Fibroblast of upper back skin (primary cell): ENCODE measurements at places on chromosomes 16 and 17.

GRCh38 chr16:23206986-23207385 is 24.4 kb downstream of the SCNN1G start:
- no peak for DNase-seq

GRCh38 chr16:85384833-85385462 is 228.2 kb upstream of the GSE1 start:
- DNase-seq = no peak

DNA sequence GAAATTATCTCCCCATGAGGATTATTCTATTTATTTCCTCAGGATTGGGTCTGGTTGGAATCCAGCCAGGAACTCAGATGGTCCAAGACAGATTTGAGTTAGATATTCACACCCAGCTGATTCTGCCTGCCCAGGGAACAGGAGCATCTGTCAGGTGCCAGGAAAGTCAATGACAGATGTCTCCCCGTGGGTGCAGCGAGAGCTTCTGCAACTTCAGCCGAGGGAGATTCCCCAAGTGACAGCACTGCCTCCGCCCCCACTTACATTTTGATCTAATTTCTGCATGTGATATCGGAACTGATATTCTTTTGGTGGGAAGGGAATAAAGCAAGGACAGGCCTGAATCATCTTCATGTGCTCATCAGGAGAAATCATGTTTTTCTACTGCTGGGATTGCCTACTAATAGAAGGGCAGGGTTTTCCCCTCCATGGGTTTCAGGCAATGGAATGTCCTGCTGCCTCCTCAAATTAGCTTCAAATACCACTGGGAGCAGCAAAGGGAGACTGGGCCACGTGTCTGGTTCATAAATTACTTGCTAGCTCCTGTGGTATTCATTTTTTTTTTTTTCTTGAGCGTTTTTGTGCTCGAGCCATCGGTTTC is 15.7 kb upstream of the DHX8 start:
- peak; percentile 93 for DNase-seq

- no peak for DNase-seq
Observed at GRCh38 chr17:82806645-82807044, 33.2 kb downstream of the ZNF750 start.

DNA sequence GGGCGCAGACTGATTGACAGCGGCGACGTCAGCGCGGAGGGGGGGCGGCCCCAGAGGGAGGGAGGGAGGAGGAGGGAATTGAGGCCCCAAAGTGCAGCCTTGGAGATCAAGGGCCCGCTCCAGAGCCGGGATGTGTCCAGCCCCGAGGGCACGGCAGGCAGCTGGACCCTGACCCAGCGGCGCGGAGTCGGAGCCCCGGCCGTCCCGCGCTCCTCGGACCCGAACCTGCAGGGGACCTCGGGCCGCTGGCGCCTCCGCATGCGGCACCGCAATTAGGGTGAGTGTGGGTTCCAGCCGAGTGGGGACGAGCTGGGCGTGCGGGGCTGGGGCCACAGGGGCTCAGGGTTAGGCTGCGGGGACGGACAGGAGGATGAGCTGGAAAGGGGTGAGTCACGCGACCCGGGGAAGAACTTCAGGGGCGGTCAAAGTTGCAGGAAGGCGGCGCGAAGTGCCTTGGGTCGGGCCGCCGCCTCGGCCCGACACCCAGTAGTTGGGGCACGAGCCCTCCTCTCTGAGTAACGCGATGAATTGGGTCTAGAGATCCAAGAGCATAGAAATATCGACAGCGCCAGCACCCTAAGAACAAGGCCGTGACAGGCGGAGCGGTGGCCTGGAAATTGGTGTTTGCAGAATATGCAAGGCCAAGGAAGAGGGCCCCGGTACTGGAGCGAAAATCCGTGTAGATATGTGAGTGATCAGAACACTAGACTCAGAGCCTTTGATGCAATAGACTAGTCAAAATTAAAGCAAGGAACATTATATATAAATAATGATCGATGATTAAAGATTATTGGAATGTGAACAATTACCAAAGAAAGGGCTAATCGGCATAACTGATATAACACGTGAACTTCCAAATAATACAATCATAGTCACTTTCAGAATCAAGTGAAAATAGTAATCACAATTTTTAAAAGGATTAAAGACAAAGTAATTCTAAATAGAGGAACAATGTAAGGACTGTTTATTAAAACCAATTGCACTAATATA is at the start of gene TBX4:
TBX4 (plus strand) TSS at position 122 of the 990 bp plus-strand sequence. CDS start 4,069 bp downstream, outside the sequence.
- no peak for DNase-seq

DNA sequence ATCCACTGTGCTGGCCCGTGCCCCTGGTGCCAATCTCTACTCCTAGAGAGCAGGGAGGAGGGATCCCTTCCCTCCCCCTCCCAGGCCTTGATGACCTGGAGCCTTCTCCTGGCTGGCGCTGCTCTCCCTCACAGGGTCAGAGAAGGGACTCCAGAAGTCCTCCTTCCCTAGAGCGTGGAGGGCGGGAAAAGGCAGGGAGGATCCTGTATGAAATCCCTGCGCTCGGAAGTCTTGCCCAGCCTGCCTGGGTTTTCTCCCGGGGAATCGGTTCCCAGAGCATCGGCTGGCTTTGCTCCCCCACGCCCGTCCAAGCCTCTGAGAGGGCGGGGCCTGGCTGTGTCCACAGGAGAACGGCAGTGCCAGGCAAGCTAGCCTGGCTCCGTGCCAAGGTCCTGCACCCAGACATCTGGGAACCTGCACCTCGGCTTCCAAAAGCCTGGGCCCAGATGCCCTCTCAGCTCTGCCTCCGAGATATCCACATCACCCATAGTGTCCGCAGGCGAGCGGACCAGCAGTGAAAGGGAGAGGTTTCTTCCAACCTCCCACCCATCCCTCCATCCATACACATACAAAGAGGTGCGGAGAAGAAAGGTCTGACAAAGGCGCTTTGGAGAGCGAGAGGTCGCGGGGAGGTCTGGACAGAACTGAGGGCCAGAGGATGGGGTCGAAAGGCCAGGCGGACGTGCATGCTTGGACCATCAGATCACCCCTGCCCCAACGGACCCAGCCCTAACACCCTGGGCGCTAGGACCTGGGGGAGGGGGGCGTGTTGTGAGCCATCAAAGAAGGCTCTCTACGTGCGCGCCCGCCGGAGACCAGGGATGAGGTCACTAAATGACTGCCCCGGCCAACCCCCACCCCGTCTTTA is 1.1 kb downstream of the MPP2 start:
- peak; percentile 62 for DNase-seq

GRCh38 chr16:30488764-30489605 is 16.4 kb downstream of the ITGAL start:
- no peak for DNase-seq

DNA sequence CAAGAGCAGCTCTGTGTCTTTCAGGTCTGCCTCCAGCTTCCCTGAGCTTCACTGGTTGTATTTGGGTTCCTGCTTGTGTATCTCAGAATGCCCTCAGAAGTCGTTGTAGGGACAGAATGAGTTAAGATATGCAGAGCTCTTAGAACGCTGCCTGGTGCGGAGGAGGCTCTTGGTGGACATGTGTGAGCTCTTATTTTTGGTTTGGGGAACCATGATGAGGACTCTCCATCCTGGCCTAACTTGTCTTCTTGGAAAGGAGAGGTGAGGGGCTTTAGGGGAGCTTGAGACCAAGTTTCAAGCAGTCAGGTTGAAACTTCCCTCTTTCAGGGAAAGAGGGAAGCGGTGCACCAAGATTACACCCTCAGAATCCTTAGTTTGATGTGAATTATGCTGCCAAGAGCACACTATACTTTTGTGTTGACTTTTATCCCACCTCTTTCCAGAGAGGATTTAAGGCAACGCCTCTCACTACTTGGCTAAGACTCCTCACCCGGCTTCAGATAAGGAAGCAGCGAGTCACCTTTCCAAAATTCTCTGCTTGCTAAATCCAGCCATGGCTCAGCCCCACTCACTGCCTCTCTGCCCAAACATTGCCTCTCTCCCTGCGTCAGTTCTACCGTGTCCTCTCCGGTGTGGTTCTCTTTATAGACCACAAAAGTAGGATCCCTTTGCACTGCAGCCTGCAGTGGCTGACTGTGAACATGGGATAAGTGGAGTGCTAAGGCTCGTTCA is 12.7 kb downstream of the CDK5RAP3 start:
- DNase-seq = no peak

- no peak for DNase-seq
Observed at GRCh38 chr16:6891496-6891895, 441.1 kb upstream of the RBFOX1 start.

DNA sequence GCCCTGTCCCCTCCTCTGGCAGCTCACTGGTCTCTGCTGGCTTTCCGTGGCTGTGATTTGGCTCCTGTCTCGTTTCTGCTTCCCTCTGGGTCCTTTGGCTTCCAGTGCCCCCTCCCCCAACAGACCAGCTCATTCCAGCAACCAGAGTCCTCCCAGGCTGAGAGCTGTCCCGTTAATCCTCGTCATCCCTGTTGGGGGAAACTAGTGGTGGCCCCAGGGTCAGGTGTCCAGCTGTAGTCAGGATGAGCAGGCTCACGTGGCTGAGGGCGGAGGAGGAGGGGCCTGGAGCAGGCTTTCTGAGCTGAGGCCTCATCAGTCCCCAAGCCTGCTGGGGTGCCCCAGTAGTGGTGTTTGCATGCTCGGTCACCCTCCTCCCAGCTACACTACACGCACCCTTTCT is 10.7 kb upstream of the CBX4 start:
- DNase-seq = no peak

DNA sequence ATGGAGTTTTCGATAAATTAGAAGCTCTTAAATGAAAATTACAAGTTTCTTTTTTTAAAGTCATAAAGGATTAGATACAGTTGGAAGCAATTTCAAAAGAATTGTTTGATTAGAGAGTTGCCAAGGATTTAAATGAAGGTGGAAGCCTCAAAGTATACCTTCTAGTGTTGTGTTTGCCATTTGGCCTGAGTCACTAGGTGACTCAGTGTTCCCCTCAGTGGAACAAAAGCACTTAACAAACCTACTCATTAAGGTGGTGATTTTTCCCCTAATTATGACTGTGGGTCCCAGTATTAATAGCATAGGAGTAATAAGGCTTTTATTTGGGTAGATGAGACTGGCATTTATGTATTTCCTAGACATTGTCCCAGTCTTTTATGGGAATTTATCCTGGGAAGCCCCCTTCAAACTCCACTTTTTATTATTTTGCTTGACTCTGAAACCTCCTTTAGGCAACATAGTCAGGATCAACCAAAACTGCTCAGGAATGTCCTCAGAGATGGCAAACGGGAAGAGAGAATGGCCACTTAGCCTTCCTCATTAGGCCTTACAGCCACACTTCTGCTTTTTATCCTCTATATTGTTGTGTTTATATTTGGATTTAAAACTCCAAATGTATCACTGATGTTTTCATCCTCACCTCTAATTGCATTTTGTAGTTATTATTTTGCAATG is 161.0 kb downstream of the FTO start:
- no peak for DNase-seq

DNA sequence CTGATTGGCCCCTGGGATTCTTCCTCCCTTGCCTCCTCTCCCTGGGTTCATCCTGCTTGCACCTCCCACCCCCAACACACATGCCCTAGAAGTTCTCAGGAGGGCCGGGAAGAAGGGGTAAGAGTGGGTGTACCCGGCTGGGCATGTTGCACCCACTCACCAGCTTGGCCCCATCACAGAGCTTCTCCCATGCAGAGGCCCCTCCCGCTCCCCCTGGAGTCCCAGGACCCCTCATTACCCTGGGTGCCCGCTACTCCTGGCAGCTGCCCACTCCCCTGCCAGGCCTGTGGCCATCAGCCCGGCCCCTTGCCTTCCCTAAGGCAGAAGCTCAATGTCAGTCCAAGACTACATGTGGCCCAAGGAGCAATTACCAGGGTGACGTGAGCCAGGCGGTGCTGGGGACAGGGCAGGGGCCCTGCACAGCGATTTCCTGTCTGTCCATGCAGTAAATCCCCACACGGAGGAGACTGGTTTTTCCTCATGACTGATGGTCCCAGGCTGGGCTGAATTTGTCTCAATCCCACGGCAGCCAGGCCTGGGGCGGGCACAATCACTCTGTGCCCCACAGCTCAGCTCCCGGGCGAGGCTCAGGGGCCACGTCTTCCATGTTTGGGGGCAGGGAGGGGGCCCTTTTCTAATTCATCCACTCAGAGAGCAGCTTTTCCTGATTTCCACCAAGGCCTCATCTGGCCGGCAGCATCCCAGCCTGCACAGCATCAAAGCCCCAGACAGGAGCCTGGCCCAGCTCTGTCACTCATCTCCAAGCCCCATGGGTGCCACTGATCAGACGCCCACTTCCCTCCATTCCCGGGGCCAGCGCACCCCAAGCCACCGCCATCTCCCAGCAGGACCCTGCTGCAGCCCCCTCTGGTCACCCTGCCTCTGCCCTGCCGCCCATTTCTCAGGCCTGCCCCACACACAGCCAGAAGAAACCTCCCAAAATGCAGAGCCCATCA is 234.7 kb downstream of the KATNIP start:
- no peak for DNase-seq

- DNase-seq = no peak
Observed at GRCh38 chr16:58128181-58128631, 975 bp downstream of the CFAP20 start.

- DNase-seq = peak; percentile 68
Observed at GRCh38 chr16:80092681-80093080, 448.1 kb upstream of the DYNLRB2 start.

DNA sequence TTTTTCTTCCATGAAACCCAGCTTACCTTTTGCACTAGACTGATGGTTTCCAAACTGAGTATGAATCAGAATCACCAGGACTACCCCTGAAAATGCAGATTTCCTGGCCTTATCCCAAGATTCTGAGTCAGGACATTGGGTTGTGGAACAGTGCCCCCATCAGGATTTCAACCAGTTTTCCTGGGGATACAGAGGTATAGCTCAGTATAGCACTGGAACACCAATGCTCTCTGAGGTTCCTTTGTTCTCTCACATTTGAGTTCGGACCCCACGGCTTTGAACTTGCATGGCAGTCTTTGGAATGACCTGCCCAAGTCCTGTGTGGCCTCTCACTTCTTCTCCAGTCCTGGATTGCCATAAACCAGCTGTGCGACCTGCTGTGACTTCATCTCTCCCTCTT is 12.8 kb upstream of the CCL8 start:
- peak; percentile 82 for DNase-seq

GRCh38 chr16:86363836-86364618 is 146.3 kb upstream of the FOXF1 start:
- DNase-seq = no peak

DNA sequence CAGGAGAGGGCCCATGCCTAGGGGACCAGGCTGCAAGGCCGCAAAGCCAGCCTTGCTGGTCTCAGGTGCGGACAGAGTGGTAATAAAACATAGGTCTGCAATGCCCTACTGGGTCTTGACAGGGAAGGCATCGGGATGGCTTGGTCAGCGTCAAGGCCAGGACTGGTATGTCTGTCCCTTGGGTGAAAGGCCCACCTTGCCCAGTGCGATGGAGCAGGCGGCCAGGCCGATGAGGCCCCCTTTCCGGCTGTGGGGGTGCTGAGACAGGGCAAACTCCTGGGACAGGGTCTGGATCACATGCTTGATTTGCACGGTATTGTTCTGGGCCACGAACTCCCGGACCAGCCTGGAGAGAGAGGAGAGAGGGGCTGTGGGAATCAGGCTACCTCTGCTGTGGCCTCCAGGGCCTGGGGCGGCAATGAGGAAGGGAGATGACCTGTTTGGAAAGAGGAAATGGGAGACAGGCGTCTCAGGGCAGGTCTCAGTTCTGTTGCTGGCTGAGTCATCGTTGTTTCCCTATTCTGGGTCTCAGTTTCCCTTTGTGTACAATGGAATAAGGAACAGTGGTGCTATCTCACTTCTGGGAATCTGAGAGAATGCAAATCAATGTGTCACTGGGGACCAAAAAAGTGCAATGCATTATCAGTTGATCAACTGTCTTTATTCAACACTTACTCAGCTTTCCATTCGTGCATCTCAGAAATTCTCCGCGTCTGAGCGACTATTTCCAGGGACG is 14.8 kb downstream of the VAC14 start:
- no peak for DNase-seq

GRCh38 chr17:6524520-6524919 is 31.8 kb downstream of the PITPNM3 start:
- DNase-seq = no peak
